ENCODE measurements at places on chromosomes 5 and 9.

DNA sequence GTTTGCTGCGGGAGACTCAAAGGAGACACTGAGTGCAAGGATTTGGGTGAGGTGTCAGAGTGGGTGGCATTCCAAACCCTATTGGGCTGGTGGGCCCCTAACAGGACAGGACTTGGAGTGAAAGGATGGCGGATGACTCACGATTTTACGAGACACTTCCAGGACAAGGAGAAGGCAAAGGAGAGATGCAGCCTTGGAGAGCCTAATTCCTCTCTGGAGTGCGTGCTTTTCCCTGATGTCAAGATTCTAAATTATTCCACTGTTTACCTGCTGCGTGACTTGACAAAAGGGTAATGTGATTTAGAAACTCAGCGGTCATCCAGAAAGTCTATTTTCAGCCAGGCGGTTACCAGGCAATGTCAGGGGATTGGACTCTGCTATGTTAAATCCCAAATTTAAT lies 41.6 kb upstream of the CD180 start:
- DNase-seq = no peak

GRCh38 chr9:3827175-3827574 lies 301.4 kb upstream of the RFX3 start:
- no peak for DNase-seq

GRCh38 chr5:15375559-15375958 lies 124.4 kb upstream of the FBXL7 start:
- no peak for DNase-seq

DNA sequence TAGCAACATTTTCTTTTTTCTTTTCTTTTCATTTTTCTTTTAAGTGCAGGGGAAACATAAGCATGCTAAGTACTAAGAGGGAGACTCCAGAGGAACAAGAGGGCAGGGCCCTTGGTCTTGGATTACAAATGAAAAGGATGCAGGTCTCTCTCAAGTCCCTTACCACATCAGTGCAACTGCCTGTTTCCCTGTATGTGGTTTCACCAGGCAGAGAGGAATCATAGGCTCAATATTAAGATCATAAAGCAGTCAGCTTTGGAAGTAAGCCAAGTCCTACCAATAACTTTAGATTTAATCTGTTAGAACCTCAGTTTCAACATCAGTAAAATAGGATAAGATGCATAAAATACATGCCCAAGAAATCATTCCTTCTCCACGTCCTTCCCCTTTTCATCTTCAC lies 422.7 kb upstream of the PAPPA start:
- no peak for DNase-seq

DNA sequence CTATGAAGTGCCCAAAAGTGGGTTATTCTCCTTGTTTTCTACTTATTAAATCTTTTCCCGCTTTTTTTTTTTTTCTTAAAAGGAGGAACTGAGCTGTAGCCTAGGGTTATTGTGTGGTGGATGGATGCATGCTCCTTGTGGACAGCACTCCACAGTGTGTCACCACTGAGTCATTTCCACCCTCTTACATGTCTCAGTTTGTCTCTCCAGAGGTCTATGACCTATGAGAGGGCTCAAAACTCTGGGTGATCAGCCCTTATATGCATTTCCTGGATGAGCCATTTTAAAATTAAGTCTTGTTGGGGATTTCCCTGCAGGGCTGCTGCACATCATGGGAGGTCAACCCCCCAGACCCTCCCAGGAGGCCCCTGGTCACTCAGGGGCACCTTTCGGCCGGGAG lies 102.2 kb upstream of the MOCS2 start:
- no peak for DNase-seq

GRCh38 chr5:111254613-111255012 lies 30.4 kb downstream of the CAMK4 start:
- no peak for DNase-seq

DNA sequence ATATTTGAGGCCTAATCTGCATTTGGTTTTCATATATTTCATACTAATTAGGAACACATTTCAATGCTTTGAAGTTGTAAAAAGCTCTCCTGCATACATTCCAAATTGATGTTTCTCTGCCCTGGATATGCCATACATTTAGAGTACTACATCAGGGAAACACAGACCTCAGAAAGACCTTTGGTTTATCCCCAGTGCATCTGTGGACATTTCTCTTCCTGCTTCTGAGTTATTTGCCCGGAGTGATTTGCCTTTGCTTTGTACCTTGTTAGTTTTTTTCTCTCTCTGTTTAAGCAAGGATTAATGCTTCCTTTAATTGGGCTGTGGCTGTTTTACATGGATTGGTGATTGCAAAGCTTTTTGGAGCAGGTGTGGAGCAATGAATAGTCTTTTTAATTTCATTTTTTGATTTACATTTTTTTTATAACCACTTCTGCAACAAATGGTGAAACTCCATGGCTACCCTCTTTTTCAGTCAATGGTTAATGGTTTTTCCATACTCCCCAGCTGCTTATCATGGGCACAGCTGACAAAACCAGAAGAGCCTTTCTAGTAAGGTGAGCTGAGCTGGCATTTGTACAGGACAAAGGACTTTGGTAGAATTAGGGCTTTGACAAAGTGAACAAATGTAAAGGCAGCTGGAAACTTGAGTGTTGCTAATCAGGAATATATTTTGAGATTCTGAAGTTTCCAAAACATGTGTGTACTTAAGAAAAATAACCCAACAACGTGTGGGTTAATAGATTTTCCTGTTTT lies 54.2 kb downstream of the ZSWIM6 start:
- no peak for DNase-seq

GRCh38 chr5:21397693-21398092 lies 1409.7 kb upstream of the CDH18 start:
- no peak for DNase-seq

- DNase-seq = no peak
Measured at GRCh38 chr5:30894811-30895210, 298.7 kb upstream of the CDH6 start.

- DNase-seq = no peak
Measured at GRCh38 chr5:82313016-82313415, 34.9 kb upstream of the RPS23 start.

GRCh38 chr5:152405145-152405544 lies at the start of gene NMUR2:
TSS of gene NMUR2 (minus strand) at chr5:152405279. CDS start at chr5:152405113, 166 bp downstream.
- peak; percentile 79 for DNase-seq

DNA sequence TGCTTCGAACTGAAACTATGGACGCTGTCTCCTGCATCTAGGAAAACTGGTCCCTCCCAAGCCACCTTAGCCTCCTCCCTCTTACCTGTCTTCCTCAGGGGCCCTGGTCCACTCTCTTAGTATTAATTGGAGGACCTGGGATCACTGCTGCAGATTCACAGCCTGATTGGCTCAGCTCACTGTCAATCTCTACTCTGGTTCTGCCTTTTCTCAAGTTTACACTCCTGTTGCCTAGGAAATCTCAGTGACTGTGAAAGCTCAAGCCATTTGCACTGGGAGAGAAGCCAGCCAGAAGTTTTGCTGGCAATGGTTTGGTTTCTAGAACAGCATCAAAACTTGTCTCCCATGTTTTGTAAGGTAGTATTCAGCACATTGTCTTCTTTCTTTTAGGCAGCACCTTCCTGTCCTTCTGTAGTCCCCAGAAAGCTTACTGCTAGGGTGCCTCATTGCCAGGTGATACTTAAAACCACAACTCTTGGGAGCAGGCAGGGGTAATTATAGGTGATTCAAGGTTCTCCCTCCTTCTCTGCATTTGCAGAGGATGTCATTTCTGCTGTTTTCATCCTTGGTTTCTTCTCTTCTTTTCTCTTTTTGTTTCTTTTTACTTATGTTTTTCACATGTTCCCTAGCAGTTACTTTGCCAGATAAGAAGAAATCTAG lies at the start of gene CAPSL:
TSS of gene CAPSL (minus strand) at position 55 of the 660 bp plus-strand sequence. CDS start 17,502 bp downstream, outside the sequence.
- peak; percentile 3 for DNase-seq

GRCh38 chr9:109248133-109248581 lies 72.7 kb downstream of the EPB41L4B start:
- DNase-seq = no peak

DNA sequence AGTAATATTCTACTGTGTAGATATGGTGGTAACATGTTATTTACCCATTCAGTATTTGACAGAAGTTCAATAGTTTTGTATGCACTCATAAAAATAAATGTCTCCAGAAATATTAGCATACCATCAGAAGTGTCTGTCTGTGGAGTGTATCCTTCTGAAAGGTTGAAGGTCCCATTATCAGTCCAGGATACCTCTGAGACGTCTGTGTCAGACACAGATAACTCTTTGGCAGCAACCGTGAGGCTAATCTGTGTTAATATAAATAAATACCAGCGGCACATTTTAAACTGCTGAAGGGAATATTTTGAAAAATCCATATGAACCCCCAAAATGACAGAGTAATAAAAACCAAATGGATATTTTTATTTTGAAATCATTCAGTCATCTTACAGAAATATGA lies 11.9 kb upstream of the ZNF622 start:
- DNase-seq = no peak

- no peak for DNase-seq
Measured at GRCh38 chr9:131986576-131986975, 93.1 kb downstream of the MED27 start.

DNA sequence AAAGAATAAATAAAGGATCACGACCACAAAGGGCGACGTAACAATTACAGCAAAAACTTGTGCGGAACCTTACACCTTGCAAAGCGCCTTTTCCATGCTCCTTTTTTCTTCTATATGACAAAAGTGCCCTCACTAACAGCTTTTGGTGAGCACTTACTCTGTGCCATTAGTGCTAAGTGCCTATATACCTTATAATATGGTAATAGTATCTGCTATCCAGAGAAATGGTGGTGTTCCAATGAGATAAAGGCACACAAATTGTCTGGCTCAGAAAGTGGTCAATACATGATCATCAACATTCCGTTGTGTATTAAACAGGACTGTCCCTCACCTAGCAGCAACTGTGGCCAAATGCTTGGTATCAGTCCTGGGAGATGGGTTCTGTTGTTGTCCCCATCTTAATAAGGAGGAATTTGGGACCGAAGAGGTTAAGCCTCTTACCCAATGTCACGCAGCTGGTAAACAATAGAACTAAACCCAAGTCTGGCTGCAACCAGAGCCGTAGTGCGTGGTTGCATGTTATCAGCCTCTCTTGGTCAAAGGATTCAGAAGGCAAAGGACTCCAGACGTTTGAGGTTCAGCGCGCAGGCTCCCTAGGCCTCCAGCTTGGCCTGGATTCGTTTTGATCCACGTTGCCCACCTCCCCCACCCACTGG lies 564 bp upstream of the TOR2A start:
- DNase-seq = peak; percentile 34

GRCh38 chr9:108551030-108551841 lies 304.6 kb downstream of the ACTL7B start:
- DNase-seq = peak; percentile 64

- DNase-seq = no peak
Measured at GRCh38 chr9:38278457-38278856, 114.0 kb upstream of the ALDH1B1 start.

GRCh38 chr5:126610616-126611015 lies 9.9 kb downstream of the PHAX start:
- DNase-seq = no peak

DNA sequence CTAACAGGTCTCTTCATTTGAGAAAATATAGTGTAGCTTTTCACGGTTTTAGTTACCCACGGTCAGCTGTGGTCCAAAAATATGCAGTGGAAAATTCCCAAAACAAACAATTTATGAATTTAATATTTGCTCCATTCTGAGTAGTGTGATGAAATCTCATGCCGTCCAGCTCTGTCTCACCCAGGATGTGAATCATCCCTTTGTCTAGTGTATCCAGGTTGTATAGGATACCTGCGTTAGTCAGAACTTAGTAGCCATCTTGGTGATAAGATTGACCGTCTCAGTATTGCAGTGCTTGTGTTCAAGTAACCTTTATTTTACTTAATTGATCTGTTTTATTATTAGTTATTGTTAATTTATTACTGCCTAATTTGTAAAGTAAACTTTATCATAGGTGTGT lies 41.1 kb downstream of the NDUFS4 start:
- no peak for DNase-seq

GRCh38 chr5:148699028-148699427 lies 44.7 kb upstream of the HTR4 start:
- no peak for DNase-seq

- peak; percentile 6 for DNase-seq
Measured at GRCh38 chr5:14197056-14197455, 53.9 kb downstream of the TRIO start.

DNA sequence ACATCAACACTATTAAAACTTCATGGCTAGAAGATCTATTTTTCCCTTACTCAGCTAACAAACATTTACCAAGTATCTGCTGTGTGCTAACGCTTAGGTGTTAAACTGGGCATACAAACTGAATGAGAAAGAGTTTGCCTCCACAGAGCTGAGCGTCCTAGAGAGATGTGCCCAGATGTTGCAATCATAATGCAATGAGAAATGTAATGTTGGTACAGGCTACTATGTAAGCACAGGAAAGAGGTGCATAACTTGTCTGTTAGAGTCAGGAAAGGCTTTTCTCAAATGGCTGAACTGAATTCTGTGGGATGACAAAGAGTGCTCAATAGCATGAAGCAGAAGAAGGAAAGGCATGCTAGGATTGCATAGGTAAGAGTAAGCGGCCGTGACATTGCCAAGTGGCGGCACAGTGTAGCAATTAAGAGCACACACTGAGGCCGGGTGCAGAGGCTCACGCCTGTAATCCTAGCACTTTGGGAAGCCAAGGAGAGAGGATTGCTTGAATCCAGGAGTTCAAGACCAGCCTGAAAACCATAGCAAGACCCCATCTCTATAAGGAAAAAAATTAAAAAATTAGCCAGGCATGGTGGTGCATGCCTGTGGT lies 137.8 kb downstream of the MEF2C start:
- no peak for DNase-seq

GRCh38 chr9:110602281-110602680 lies 22.7 kb upstream of the SVEP1 start:
- no peak for DNase-seq

DNA sequence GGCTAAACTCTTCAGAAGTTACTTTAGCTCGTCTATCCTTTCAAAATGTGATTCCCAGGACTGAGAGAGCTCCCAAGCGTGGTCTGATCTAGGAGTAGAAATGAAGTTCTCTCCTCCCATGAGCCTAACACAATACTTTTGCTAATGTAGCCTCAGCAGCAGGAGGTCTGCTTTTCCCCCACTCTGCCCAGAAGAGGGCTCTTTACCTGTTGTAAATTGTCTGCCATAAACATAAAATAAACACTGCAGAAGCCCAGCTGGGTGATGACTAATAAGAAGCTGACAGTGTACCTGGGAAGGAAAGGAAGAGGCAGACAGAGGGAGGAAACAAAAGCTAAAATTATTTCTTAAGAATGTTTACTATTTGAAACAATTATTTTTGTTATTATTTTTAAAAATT lies 15.4 kb downstream of the SLC36A3 start:
- no peak for DNase-seq

GRCh38 chr9:83570359-83570758 lies 32.2 kb upstream of the FRMD3 start:
- DNase-seq = no peak

GRCh38 chr5:163964671-163965070 lies 459.3 kb downstream of the MAT2B start:
- DNase-seq = peak; percentile 2

GRCh38 chr5:76544268-76544926 lies 78.8 kb downstream of the F2RL2 start:
- DNase-seq = peak; percentile 83

DNA sequence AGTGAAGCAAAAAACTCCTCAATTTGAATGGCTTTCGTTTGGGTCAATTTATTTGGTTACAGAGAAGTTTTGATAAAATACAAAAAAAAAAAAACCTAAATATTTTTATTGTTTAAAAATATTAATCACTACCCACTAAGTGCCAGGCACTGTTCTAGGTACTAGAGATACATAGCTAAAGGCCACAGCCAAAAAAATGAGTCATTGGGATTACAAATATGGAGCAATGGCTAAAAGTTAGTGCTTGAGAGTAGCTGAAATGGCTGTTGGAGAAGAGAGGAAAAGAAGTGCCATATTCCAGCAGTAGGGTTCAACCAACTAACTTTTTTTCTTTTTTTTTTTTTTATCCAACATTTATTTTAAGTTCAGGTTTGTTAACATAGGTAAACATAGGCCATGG lies 130.1 kb upstream of the PTGER4 start:
- DNase-seq = no peak
